ENCODE measurements at places on chromosomes 11 and 22. TPM values are rescaled to one million over a fixed set of nuclear protein-coding genes. Genes with fewer than 3 reads are reported as not detected.

Gene LUZP2
- 1.5 TPM for total RNA-seq

Gene TMA7B
- not detected for total RNA-seq

Gene TIGD3
- 0.88 TPM for total RNA-seq

Gene OR51B4
- not detected for total RNA-seq

Gene PVALB
- total RNA-seq = 1.7 TPM

Gene FADS1
- total RNA-seq = 115 TPM

Gene CBLIF
- not detected for total RNA-seq

Gene GRK3
- 35.3 TPM for total RNA-seq

GRCh38 chr11:45650166-45651095 is 15.0 kb downstream of the CHST1 start:
- H3K27ac ChIP-seq = no peak overlapping the region
- DNase-seq = no peak
- no peaks in the 10 kb centered on the region for H3K36me3 ChIP-seq

GRCh38 chr11:44506375-44507016 is 59.0 kb upstream of the CD82 start:
- H3K4me3 ChIP-seq = no peak overlapping the region
- no peaks in the 10 kb centered on the region for H3K36me3 ChIP-seq
- peaks cover 2% of the 10 kb centered on the region for H3K27me3 ChIP-seq

GRCh38 chr11:21364866-21365624 is 695.7 kb downstream of the NELL1 start:
- DNase-seq = no peak
- H3K27me3 ChIP-seq = no peaks in the 10 kb centered on the region
- H3K27ac ChIP-seq = no peak overlapping the region
- no peak overlapping the region for H3K4me3 ChIP-seq
- no peaks in the 10 kb centered on the region for H3K4me1 ChIP-seq

DNA sequence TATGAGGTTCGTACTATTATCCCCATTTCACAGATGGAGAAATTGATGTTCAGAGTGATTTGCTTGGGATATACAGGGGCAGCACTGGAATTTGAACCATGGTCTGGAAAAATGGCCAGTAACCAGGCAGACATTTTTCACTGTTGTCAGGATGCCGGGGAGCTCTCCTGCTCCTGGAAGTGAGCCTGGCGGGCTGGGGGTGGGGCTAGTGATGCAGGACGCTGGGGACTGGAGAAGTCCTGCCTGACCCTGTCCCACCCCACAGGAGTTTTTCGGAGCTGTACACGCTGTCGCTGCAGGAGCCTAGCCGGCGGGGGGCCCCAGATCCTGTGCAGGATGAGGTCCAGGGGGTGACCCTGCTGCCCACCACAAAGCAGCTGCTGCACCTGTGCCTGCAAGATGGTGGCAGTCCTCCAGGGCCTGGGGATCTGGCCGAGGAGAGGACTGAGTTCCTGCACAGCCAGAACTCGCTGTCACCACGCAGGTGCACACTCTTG is 11.1 kb downstream of the SIPA1 start:
- no peak overlapping the region for H3K4me3 ChIP-seq
- H3K27me3 ChIP-seq = 0 out of 2 replicates have a peak, but pooled peaks cover 5% of the 10 kb centered on the region
- H3K4me1 ChIP-seq = peaks cover 8% of the 10 kb centered on the region
- H3K36me3 ChIP-seq = peaks cover 1% of the 10 kb centered on the region
- no peak for DNase-seq
- H3K27ac ChIP-seq = no peak overlapping the region

GRCh38 chr22:35894937-35895708 is 133.5 kb downstream of the RBFOX2 start:
- H3K4me1 ChIP-seq = peaks cover 5% of the 10 kb centered on the region
- H3K27ac ChIP-seq = no peak overlapping the region
- H3K27me3 ChIP-seq = no peaks in the 10 kb centered on the region
- no peak for DNase-seq
- H3K36me3 ChIP-seq = no peaks in the 10 kb centered on the region

- H3K27ac ChIP-seq = no peak overlapping the region
- H3K4me3 ChIP-seq = no peak overlapping the region
- DNase-seq = no peak
- no peaks in the 10 kb centered on the region for H3K4me1 ChIP-seq
- no peaks in the 10 kb centered on the region for H3K36me3 ChIP-seq
- H3K27me3 ChIP-seq = no peaks in the 10 kb centered on the region
Measured at GRCh38 chr22:44543781-44544477, 45.9 kb upstream of the RTL6 start.

DNA sequence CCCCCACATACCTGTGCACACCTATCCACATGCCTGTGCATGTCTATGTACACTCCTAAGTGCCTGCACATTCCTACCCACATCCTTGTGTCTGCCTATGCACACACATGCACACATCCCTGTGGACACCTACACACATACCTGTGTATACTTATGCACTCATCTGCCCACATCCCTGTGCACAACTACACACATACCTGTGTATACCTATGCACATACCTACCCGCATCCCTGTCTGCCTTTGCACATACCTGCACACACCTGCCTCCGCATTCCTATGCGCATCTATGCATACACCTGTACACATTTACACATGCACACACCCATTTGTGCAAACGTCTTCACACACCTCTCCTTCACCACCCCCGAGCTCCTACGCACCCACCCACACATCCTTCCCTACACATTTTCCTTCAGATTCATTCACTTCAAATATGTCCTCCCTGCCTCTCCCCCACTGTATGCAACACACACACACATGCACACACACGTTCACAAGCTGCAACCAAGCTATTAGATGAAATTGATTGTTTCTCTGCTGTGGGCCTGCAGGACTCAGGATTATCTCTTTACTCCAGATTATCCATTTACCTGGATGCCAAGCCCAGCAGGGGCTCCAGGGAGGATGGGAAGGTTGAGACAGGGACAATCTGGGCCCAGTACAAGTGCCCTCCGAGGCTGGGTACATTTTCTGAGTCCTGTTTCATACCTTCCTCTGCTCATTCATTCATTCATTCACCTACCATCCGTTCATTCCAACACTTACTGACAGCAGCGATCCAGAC is 53.2 kb downstream of the TSPAN18 start:
- DNase-seq = no peak
- H3K27ac ChIP-seq = no peak overlapping the region
- H3K4me3 ChIP-seq = no peak overlapping the region
- no peaks in the 10 kb centered on the region for H3K27me3 ChIP-seq
- no peaks in the 10 kb centered on the region for H3K36me3 ChIP-seq

- no peak overlapping the region for H3K4me3 ChIP-seq
- no peak for DNase-seq
- H3K27me3 ChIP-seq = no peaks in the 10 kb centered on the region
- H3K27ac ChIP-seq = no peak overlapping the region
Measured at GRCh38 chr11:34773211-34773610, 143.0 kb downstream of the APIP start.

DNA sequence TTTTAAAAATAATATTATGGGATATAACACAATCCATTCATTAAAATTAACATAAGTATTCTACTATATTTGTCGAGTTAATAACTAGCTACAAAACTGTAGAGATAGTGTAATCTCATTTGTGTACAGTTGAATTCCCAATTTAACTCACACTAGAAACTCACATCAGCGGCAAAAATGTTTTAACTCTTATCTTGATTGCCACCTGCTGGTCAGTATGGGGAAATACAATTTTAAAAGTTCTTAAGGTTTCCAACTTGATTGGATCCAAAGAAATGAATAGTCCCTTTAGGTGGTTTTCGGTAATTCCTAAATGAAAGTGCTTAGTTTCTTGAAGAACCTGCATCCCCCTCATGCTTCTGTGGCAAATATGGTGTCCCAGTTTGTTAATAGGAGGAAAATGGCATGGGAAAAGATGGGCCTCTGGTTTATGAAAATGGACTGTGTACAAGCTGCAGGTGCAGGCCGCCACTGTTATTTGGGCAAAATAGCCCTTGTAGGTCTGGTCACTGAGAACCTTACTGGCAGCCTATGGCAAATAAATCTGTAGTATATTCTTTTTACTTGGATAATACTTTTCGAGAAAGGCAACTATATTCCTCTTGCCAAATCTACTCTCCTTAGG is 33.7 kb upstream of the SLC17A6 start:
- H3K27me3 ChIP-seq = no peaks in the 10 kb centered on the region
- no peak overlapping the region for H3K4me3 ChIP-seq
- H3K36me3 ChIP-seq = no peaks in the 10 kb centered on the region
- no peaks in the 10 kb centered on the region for H3K4me1 ChIP-seq
- no peak overlapping the region for H3K27ac ChIP-seq

- H3K4me1 ChIP-seq = peaks cover 38% of the 10 kb centered on the region
- no peak for DNase-seq
- H3K27ac ChIP-seq = peak overlapping the region; percentile 39
- H3K4me3 ChIP-seq = peak overlapping the region; percentile 18
Measured at GRCh38 chr11:63838150-63838677, 696 bp upstream of the MARK2 start.

DNA sequence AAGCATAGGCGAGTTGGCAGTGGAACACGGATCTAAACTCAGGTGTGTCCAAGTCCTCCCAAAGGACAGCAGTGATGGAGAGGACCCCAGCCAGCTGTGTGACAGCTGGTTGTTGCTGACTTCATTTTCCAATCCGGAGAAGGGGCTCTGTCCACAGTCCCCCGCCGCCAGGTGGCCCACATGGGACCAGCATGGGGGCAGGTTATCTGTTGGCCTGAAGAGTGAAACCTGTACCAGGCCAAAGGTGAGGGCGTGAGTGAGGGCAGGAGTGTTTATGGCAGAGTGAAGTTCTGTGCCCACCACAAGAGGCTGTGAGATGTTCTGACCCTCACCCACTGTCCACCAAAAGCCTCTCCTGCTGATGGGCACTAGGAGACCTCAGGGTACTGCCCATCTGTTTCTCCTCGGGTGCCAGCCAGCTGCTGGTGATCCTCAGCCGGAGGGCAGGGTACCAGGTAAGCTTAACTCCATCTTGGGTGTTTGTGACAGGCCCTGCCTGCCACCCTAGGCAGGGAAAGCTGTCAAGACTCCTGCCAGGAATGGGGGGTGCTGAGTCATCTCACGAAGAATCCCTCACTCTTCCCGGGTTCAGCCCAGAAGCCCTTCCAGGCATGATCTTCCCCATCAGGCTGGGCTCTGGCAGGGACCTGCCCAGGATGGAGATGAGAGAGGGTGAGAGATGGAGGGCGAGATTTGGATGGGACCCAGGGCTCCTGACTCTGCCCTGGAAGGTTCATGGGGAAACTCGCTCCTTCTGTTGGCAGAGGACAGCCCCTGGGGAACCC is 15.5 kb upstream of the TAB1 start:
- H3K4me1 ChIP-seq = no peaks in the 10 kb centered on the region
- H3K27ac ChIP-seq = no peak overlapping the region
- H3K27me3 ChIP-seq = peaks cover 5% of the 10 kb centered on the region
- DNase-seq = no peak
- H3K36me3 ChIP-seq = no peaks in the 10 kb centered on the region

DNA sequence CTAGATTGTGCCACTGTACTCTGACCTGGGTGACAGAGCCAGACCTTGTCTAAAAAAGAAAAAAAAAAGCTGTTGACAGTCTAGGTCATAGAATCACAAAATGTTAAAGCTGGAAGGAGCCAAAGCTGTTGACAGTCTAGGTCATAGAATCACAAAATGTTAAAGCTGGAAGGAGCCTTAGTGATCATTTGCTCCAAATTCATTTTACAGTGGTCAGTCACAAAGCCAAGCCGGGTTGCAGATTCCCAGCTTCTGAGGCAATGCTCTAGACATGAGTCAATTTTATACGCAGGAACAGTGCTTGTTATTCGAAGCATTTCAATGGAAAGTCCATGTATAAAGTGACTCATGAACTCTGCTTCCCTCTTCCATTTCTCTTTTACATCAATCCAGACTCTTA is 47.4 kb downstream of the SYT13 start:
- H3K4me3 ChIP-seq = no peak overlapping the region
- H3K36me3 ChIP-seq = no peaks in the 10 kb centered on the region
- H3K4me1 ChIP-seq = no peaks in the 10 kb centered on the region

DNA sequence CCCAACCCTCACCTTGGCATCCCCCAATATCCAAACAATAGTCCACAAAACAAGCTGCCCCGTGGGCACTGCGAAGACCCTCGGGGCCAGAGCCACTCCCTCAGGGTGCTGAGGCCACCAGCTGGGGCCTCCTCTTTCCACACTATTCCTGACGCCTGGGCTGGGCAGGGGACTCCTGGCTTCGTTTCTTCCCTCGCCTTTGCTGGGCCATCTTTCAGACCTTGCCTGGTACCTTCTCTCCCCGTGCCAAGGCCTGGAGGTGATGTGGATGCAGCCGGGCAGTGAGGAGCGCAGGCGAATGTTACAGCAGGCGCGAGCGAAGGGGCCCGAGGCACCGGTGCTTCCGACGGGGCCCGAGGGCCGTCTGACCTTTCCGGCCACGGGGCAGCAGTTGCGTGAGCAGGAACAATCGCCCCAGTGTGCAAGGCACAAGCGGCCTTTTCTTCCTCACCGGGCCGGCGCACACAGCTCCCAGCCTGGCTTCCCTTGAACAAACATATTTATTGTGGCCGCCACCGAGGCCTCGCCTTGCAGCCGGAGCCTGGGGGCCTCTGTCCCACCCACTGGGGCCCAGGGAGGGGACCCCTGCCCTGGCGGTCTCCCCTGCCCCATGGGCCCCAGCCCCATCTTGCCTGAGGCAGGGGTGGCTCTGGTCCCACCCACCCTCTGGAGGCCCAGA is 32.6 kb upstream of the KCNQ1OT1 start:
- no peak for DNase-seq
- H3K27ac ChIP-seq = no peak overlapping the region
- H3K4me1 ChIP-seq = no peaks in the 10 kb centered on the region
- no peak overlapping the region for H3K4me3 ChIP-seq
- H3K36me3 ChIP-seq = no peaks in the 10 kb centered on the region

DNA sequence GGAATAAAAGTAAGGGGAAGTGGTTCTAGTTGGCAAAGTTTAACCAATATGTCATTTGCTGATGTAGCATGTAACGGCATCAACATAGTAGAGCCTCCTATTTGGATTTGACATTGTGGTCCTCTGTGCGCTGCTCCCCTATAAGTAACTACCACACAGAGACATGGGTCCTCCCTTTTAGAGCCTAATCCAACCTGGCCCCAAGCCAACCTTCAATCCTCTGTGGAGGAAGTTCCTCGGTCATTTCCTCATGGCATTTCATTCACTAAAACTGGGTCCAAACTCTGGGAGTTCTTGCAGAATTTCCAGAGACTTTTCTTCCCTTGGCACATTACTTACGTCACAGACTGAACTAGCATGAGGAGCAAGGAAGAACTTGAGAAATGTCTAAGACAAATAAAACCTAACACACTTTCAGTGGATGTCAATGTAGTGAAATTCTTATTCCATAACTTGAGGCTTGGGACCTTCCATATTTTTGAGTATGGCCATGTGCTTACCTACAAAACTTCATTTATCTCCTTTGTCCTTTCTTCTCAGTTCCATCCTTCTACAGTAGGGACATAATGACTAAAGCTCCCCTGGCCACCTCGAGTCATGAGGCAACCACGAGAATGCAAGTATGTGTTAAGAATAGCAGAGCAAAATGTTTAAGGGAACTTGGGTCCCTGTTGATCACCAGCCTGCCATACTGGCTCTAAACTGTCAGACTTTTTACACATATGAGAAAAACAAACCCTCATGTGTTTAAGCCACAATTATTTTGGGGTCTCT is 34.7 kb downstream of the MMP20 start:
- H3K4me3 ChIP-seq = no peak overlapping the region
- H3K27ac ChIP-seq = no peak overlapping the region
- no peaks in the 10 kb centered on the region for H3K27me3 ChIP-seq

Data from H1 (cell line).